ENCODE measurements at places on chromosomes 13 and 19.

DNA sequence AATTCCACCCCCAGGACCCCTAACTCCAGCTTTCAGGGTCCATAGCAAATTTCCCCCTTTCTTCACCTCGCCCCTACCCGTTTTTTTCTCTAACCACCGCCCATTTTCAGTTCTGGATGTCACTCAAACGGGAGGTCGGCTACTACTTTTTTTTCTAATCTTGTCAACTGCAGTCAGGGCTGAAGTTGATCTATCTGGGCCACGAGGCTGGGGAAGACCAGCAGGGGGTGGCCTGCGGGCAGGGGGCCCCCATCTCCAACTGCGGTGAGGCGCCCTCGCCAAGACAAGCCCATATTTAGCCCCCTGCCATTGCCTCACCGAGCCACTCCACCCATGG is 748 bp downstream of the LHFPL6 start:
- no peak for DNase-seq

DNA sequence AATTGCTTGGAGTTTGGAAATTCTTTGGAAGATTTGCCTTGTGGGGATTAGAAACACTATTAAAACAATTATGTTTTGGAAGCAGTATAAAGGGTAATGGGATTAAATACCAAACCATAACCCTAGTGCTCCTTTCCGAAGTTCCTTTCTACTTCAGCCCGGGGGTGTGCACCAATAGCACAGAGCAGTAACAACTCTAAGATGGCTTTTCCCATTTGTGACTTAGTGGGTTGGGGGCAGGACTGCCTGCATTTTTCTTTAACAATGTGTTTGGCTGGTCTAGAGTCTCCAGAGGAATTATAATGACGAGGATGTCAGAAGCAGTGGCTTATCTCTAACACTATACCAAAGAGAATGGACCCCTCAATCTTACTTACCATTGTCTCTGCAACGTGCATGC is 11.9 kb upstream of the IL17D start:
- DNase-seq = no peak

GRCh38 chr19:1468821-1469254 is 10.2 kb downstream of the C19orf25 start:
- no peak for DNase-seq

- DNase-seq = no peak
Observed at GRCh38 chr19:55085923-55086715, 10.4 kb downstream of the EPS8L1 start.
